ENCODE measurements at places on chromosomes 16 and 17.

DNA sequence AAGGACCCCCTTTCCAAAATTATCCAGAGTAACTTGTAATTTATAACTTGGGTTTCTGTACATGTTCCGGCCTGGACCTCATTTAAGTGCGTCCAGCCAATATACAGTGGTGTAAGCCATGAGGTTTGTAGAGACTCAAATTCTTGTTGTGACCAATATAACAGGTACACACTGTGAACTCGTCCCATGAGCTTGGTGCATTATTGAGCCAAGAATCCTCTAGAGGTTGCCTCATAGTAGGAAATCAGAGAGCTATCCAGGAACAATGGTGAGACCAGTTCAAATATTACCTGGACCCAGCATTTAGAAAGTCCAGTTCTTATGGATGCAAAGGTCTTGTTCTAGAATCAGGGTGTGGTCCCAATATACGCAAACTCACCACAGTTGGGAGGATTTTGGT is 138.2 kb downstream of the NPIPB5 start:
- no peak for DNase-seq

- DNase-seq = no peak
These were observed 38.5 kb downstream of the LIG3 start for GRCh38 chr17:35018814-35019213.

- peak; percentile 23 for DNase-seq
These were observed 95.3 kb downstream of the SOCS1 start for GRCh38 chr16:11160676-11161115.

GRCh38 chr16:86062271-86062965 is 163.5 kb downstream of the IRF8 start:
- no peak for DNase-seq

Data from fibroblast of mammary gland (primary cell).